ENCODE measurements at places on chromosomes 16 and 17.

- DNase-seq, result no peak
These were observed 18.8 kb upstream of the ZNF423 start for GRCh38 chr16:49874613-49875237.

DNA sequence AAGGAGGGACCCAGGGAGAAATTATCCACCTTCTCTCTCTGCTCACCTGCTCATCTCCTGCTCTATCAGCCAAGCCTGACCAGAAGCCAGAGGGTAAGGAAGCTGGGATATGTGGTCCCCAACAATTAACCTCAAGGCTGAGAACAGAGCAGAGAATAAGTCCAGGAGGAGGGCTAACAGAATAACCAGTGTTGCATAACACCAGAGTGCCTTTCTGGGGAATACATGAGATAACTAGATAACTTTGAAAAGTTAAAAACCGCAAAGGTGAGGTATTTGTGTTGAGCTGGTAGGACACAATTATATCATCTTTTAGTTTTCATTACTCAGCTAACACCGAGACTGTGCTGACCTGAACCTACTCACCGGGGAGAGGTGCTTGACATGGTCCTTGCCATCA lies 180.8 kb downstream of the SALL1 start:
- no peak for DNase-seq

- DNase-seq, result no peak
These were observed 127.8 kb downstream of the OR1D5 start for GRCh38 chr17:2935632-2936031.

GRCh38 chr17:30782206-30782605 lies 42.3 kb downstream of the CRLF3 start:
- no peak for DNase-seq

GRCh38 chr17:53765129-53765528 lies 57.6 kb upstream of the KIF2B start:
- DNase-seq, result no peak
